NT2/D1 (cell line): ENCODE measurements at places on chromosomes 16 and 17.

DNA sequence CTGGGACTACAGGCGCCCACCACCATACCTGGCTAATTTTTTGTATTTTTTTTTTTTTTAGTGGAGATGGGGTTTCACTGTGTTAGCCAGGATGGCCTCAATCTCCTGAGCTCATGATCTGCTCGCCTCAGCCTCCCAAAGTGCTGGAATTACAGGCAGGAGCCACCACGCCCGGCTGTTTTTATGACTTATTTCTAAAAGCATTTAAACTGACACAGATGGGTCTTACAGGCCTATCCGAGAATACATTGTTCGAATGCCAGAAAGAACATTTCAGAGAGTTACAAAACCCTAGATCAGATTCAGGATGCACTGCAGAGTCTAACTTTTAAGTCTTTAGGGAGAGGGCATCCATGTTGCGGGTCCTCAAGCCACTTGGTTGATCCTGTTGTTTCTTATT lies 234.7 kb upstream of the MAF start:
- no peak for DNase-seq

GRCh38 chr17:35735036-35735805 lies 3.8 kb downstream of the RASL10B start:
- DNase-seq: no peak

- DNase-seq: no peak
Observed at GRCh38 chr16:74611721-74612120, 4.8 kb upstream of the GLG1 start.

GRCh38 chr17:77616254-77616731 lies 342.2 kb upstream of the TNRC6C start:
- DNase-seq: no peak

GRCh38 chr16:11632455-11632939 lies 35.8 kb upstream of the SNN start:
- DNase-seq: no peak

GRCh38 chr17:32197987-32198386 lies 55.7 kb downstream of the RHOT1 start:
- no peak for DNase-seq

GRCh38 chr17:76452127-76452659 lies 759 bp downstream of the UBE2O start:
- no peak for DNase-seq

- no peak for DNase-seq
Observed at GRCh38 chr16:10009684-10010083, 172.5 kb downstream of the GRIN2A start.

- DNase-seq: no peak
Observed at GRCh38 chr16:57837305-57838125, 35.2 kb upstream of the KIFC3 start.

- no peak for DNase-seq
Observed at GRCh38 chr17:30600830-30601494, 123.8 kb downstream of the GOSR1 start.

- no peak for DNase-seq
Observed at GRCh38 chr16:27269300-27270150, 953 bp upstream of the NSMCE1 start.
